Common myeloid progenitor, CD34-positive (primary cell): ENCODE measurements at places on chromosomes 4 and X.

GRCh38 chr4:17670423-17670822 is 56.0 kb downstream of the MED28 start:
- no peak for DNase-seq

DNA sequence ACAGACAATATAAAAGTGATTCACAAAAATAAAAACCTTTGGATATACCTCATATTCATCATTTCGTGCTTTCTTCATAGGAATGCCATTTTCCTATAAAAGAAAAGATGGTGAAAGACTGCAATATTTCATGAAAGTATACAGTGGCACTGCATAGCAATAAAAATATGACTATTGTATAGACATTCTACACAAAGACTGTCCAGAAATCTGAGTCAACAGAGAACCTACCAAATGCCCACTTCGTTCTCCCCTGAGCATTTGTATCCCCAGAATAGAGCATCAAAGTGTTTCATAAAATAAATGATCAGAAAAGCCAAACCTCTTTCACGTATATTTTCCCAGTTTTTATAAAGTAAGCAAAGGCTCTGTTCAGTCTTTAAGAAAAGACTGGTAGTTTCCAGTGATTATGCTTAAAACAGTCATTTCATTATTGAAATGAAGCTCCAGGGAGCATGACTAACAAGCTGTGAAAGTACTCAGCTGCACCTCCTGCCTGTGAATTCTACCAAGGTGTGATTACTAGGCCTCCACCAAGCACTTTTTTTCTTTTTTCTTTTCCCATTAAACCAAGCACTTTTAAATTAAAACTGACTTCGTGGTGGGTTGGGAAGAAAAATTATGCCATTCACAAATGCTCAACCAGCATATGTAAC is 20.2 kb downstream of the PPA2 start:
- DNase-seq, result no peak

GRCh38 chr4:57190601-57191481 is 80.7 kb upstream of the IGFBP7 start:
- DNase-seq, result peak; percentile 42

- peak; percentile 89 for DNase-seq
Measured at GRCh38 chr4:105145156-105145902, 1.3 kb upstream of the TET2 start.

- no peak for DNase-seq
Measured at GRCh38 chr4:87141428-87141827, 79.0 kb downstream of the KLHL8 start.

DNA sequence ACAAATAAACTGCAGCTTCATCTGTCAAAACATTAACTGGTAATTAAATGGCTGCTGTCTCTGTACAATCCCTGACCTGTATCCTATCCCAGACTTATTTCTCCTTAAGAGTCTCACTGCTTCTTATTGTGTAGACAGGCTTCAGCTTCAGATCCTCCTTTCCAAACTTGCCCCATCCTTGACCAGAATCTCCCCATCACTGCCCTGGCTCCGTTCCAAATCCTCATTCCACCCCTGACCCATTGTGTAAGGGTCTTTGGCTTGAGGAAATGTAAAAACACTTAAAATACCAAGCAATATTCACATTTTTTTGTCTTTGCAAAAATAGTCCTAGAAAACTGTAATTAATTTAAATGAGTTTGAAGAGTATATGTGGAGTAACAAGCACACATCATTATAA is 152.6 kb upstream of the VEGFC start:
- no peak for DNase-seq

- no peak for DNase-seq
Measured at GRCh38 chr4:10605031-10605430, 79.5 kb downstream of the CLNK start.

- DNase-seq, result no peak
Measured at GRCh38 chr4:182894681-182895275, 22.4 kb downstream of the DCTD start.

DNA sequence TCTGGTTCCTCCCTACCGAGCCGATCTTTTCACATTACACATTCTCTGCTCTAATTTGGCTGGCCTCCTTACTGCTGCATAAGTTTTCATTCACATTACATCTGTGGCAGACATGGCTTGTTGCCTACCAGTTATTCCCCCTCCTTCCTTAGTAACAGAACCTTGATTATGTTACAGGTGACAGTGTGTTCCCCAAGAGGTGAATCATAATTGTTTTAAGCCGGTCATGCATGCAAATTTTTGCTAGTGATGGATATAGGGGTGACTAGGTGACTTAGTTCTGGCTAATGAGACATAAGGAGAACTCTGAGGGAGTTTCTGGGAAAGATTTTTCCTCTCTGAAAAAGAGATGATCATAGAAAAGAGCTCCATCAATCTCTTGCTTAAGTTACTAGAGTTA is 8.4 kb upstream of the LAMP2 start:
- DNase-seq, result no peak

DNA sequence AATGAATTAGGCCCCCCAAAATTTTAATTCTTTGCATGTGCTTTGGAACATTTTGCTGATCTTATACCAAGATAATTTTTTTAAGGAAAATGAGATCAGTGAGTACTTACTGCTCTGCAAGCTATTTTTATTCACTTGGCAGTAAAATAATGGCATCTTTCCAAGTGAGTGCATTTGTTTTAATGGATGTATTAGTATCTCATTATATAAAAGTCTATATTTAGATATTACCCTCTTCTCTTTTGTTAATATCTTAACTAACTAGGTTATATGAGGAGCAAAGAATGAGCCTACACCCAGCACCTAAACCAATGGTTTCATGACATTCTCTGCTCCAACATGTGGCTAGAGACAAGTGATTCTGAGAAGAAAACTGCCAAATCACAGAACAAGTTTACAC is 21.1 kb upstream of the ARAF start:
- no peak for DNase-seq

GRCh38 chrX:151713849-151714248 is 2.0 kb upstream of the FATE1 start:
- DNase-seq, result peak; percentile 24

DNA sequence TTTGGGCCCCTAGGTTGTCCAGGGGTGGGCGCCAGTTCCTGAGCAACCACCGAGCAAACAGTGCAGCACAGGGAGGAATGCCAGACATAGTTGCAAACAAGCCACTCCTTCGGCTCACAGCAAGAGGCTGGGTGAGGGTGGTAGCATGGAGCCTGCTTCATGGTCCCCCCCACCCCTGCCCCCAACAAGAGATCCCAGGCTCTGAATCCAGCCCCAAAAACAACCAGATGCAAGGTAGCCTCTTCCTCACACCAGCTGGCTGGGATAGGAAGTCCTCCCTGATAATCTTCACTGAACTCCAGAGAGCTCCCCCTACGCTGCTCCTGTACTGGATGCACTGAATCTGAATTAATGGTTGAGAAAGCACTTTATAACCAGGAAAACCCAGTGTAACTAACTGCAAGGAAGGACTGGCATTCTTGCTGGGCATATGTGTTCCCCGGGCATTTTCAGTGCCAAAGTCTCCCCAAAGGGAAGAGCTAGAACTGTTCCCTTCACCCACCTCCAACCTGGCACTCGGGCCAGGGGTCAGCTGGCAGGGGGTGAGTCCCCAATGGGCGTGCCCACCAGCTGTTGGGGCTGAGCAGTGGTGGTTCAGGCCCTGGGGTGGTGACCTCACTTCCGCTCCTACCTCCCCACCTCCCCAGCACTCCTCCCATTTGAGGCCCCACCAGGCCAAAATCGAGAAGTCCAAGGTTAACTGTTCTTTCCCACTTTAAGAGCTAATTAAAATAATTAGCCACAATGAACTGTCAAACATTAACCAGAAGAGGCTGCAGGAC is 1.5 kb downstream of the ELF4 start:
- DNase-seq, result peak; percentile 50

DNA sequence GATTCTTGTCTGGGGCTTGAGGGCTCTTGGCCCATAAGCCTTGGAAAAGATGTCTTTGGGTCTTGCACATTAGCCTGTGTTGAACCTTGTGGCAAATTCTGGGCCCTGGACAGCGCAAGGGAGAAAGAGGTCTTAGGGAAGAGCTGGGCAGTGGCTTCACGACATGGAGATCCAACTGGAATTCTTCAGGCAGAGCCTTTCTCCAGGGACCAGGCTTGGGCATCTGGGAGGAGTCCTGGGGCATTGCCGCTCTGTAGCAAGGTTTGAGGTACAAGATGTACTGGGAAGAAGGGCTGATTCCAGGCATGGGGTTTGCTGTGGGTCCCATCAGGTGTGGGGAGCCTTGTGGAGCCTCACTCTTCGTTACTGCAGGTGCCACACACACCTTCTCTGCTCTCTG is 104.0 kb upstream of the ACTRT1 start:
- DNase-seq, result no peak

GRCh38 chr4:23697001-23697528 is 192.8 kb downstream of the PPARGC1A start:
- DNase-seq, result no peak

DNA sequence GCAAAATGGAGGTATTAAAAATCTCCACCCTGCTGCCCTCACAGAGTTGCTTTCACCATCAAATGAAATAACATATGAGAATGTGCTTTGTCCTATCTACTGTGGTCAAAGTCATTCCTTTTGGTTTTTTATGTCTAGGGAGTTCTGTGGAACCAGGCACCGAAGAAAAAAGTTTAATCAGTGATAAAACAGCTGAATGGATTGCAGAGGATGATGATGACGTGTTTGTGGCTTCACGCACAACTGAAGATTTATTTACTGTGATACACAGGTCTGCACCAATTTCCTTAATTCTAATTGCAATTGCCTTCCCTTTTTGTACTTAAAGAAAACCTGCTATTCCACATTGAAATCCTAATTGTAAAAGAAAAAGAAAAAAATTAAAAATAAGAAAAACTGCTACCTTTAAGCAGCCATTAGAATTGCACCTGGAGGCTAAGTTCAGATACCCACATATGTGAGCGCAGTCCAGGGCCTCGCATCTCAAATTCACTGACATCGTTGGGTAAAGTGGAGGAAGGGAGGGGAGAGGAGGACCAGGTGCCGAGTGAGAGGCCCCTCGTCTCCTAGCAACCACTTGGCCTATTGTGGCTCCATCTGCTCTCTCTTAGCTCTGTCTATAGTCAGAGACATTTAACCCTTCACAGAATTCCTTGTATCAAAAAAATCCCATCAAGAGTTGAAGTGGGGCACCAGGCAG is 10.5 kb upstream of the RTL5 start:
- DNase-seq, result peak; percentile 36

GRCh38 chr4:155999725-156000124 is 46.1 kb upstream of the CTSO start:
- DNase-seq, result peak; percentile 40

DNA sequence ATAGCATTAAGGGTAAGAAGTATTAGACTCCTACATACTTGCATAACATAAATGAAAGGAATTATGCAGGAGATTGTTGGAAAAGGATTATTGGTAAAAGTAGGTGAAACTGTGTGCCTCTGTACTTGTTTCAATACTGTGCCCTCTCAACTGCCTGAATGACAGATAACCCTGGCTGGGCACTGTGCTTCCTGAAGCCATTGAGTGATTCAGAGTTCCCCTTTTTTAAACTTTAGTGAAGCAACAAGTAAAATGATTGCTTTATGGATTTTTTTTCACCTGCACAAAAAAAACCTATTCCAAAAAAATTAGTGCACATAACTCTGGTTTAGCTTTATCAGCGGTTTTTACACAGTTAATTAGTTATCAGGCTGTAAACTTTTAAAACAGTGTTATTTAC is 204.8 kb downstream of the TRAM1L1 start:
- DNase-seq, result peak; percentile 69

DNA sequence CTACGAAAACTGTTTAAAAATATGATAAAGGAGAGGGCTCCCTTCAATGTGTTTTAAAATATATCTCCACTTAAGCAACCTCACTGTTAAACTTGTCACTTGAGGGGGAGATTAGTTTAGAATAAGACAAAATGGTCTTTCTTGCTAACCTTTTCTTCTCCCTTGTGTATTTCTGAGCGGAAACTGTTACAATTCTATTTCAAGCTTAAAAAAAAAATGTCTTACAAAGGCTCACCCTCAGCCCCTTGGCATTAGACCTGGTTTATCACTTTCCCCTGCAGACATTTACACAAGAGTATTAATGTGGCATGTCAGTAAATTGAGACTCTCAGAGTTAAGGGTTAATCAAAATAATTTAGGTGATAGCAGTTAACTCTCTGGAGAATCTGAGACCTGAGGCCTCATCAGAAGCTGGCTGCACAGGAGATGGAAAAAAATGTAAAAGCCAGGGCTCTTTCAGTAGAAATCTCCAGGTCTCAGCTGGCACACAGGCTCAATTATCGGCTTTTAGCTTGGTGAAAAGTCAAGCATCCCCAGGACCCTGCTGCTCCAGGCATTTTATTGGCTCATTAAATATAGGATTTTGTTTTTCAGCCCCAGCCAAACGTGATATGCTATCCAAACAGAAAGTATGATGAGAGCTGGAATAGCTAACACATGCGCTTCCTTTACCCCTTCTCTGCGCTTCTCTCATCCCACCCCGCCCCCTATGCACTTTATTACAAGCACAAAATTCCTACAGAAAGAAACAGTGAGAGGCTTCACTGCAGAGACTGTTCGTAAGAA is 130.5 kb downstream of the PPA2 start:
- DNase-seq, result no peak

- no peak for DNase-seq
Measured at GRCh38 chr4:122830426-122831095, 3.9 kb downstream of the FGF2 start.

GRCh38 chr4:179624768-179625181 is 2182.5 kb upstream of the AGA start:
- DNase-seq, result peak; percentile 4

DNA sequence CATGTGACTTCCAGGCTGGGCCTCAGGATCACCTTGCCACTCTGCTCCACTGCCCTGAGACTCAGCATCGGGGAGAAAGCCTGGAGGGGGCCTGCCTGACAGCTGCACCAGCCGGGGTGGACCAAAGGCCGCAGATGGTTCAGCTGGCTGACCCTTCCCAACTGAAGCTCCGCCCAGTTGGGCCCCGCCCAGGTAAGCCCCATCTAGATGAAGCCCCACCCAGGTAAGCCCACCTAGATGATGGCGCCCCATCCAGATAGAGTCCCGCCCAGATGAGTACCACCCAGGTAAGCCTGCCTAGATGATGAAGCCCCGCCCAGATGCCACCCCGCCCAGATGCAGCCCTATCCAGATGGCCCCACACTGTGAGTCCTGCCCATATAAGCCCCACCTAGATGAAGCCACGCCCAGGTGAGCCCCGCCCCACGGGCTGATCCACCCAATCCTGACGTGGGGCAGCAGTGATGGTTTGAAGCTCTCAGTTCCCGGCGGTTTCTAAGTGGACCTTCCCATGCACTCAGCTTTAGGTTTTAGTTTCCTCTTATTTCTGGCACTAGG is 10.0 kb downstream of the ZFYVE28 start:
- no peak for DNase-seq

- no peak for DNase-seq
Measured at GRCh38 chrX:147485207-147485606, 426.5 kb upstream of the FMR1 start.

GRCh38 chr4:56708146-56708545 is 27.1 kb upstream of the HOPX start:
- DNase-seq, result no peak
